ENCODE measurements at places on chromosomes 6 and 20.

GRCh38 chr6:16109659-16110305, 19.1 kb upstream of the MYLIP start:
- no peak for DNase-seq

- DNase-seq, result no peak
These were observed 7.3 kb downstream of the VWA7 start for GRCh38 chr6:31769684-31770371.

GRCh38 chr6:5550631-5551030, 289.3 kb downstream of the FARS2 start:
- DNase-seq, result no peak

DNA sequence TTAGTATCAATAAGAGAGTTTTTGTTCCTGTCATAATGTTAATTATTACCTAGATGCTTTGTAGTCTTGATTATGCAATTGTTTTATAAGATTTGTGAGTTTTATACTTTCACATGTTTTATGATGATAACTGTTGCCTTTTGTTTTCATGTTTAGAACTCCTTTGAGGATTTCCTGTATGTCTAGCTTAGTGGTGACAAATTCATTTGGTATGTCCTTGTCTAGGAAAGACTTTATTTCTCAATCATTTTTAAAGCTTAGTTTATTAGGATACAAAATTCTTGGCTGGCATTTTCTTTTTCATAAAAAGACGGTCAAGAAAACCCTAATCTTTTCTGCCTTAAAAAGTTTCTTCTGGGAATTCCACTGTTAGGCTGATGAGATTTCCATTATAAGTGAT, 849.9 kb upstream of the EYS start:
- DNase-seq, result no peak

DNA sequence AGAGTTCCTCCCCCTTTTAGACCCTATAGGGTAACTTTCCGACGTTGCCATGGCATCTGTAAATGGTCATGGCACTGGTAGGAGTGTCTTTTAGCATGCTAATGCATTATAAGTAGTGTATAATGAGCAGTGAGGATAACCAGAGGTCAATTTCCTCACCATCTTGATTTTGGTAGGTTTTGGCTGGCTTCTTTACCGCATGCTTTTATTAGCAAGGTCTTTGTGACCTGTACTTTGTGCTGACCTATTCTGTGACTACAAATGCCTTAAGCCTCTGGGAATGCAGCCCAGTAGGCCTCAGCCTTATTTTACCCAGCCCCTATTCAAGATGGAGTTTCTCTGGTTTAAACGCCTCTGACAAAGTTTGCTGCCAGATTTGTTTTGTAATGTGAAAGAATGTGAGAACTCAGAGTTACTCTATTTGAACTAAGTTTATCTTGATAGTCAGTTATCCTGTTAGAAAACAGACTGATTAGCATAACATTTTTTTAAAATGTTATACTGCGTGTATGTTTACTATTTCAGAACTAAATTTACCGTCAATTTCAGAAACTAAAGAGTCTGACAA, 111.3 kb upstream of the PRSS16 start:
- no peak for DNase-seq

Data from NCI-H1092 treated with DMSO at 0.1 percent for 48 hours (cell line).